ENCODE measurements at places on chromosomes 13 and 19.

DNA sequence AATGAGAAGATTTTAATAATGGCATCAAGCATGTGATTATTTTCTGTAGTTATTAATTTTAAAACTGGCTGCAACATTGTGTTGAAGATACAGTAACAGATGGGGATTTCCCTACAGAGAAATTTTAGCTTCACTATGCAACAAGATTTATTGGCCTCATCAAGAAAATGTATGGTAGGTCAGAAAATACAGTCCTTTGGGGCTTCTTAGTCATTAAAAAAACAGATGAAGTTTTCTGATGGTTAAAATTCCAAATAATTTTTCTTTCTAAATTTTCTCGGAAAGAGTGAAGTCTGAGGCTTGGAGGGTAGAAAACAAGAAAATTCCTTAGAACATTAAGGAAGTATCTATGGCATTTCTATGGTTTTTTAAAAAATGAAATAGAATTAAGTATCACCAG is 1790.8 kb upstream of the PCDH20 start:
- DNase-seq: no peak

DNA sequence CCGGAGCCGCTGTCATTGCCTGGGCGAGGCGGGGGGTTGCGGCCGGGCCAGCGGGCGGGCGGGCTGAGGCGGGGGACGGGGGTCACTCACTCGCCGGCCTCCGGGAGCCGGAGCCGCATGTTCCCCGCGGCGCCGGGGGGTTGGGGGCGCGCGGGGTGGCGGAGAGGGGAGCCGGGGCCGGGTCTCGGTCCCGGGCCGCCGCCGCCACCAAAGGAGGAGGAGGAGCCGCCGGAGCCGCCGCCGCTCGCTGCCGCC is 149 bp downstream of the MED26 start:
- DNase-seq: no peak

- DNase-seq: no peak
Observed at GRCh38 chr13:22944378-22944777, 236.4 kb upstream of the SGCG start.

DNA sequence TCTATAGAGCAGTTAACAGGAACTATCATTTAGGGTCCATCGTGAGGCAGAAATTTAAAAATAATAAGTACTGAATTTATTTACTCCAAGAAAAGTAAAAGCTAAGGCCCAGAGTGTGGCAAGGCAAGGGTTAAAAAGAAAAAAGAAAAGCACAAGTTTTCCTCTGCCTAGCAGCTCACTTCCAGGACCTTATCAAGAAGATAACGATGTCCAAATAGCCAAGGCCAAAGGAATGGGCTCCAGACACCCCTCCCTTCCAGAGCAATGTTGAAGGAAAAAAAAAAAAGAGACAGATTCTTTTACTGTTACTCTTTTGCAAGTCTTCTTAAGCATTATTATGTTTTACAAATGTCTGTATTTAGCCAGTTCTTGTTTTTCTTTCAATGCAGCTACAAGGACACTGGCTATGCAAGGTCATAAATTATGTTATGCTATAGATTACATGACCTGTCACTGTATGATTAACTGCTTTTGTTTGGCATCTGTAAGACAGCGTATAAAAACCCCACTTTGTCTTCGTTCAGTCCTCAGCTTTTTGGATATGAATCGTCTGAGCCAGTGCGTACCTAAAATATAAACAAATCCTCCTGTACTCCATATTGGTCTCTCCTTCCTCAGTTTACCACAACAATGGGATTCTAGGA is 2.9 kb upstream of the ZNF700 start:
- no peak for DNase-seq

DNA sequence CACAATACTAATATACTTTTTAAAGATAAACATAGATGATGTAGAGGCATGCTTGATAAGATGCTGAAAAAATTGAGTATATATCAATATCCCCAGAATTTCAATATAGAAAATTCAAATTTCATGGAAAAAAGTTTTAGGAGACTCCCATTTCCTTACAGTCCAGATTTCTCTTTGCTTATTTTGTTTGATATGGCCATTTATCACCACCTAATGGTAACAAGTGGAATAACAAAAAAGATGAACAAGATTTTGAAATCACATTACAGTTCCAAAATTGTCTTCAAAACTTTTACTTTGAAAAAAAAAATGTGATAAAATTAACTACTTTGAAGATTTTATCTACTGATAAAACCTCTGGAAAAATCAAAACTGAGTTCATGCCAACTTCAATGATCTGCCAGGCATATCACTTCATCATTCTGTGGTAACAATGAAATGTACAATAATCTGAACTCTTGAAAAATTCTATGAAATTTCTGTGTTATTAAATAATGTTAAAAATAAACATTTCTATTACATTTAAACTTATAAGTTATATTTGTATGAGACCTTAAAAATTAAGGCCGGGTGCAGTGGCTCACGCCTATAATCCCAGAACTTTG is 17.5 kb downstream of the MIPEP start:
- DNase-seq: no peak

DNA sequence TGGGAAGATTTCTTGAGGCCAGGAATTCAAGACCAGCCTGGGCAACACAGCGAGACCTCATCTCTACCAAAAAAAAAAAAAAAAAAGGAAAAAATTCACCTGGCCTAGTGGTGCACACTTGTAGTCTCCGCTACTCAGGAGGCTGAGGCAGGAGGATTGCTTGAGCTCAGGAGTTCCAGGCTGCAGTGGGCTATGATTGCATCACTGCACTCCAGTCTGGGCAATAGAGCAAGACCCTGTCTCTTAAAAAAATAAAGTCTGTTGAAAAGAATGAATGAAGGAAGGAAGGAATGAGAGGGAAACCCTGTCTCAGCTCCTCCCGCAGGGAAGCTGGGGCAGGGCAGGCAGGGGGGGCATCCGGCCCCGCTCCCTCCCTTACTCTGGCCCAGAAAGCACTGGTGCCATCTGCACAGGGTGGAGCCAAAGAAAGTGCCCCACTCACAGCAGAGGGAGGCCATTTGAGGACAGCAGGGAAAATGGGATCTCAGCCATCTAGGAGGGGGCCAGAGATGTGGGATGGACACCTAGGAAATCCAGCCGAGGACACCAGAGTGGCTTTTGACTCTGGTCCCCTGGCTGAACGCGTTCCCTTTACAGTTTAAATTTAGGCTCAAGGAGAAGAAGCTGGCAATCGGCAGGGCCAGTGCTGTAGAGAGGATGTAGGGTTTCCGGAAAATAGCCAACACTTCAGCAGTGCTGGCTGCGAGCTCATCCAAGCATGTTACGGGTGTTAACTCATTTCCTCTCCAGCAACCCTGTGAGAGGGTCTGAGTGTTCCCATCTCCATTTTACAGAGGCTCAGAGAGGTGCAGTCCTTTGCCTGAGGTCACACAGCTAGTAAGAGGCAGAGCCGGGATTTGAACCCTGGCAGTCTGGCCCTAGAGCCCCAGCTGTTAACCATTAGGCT is 3.6 kb upstream of the HPN start:
- no peak for DNase-seq

- DNase-seq: no peak
Observed at GRCh38 chr19:57655443-57655842, 13.3 kb upstream of the ZSCAN4 start.

DNA sequence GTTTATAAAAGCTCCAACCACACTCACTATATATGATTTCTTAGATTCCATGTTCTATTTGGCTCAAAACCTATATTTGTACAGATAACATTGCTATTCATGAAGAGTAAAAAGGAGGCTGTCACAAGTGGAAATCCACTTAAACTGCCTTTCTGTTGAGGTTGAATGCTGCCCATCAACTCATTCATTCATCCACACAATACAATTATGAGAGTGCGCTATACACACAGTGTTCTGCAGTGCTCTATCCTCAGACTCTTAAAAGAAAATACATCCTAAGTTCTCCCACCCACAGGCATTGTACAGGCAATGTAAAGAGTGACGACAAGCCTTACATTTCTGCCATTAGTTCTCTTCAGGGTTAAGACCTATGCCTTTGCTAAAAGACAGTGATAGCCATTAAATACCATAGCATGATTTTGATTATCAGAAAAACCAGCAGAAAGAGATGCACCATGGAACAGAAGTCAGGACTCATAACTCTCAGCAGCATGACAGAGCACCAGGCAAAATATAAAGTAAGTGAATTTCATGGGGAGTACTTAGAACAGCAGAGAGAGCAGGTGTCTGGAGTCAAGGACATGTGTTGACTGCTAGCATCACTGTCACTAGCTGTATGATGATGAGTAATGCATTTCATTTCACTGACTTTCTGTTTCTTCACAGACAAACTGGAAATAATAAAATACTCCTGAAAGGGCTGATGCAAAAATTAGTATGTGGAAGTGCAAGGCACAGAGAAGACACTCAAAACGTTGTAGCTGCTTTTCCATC is 218.0 kb downstream of the RBM26 start:
- DNase-seq: no peak

DNA sequence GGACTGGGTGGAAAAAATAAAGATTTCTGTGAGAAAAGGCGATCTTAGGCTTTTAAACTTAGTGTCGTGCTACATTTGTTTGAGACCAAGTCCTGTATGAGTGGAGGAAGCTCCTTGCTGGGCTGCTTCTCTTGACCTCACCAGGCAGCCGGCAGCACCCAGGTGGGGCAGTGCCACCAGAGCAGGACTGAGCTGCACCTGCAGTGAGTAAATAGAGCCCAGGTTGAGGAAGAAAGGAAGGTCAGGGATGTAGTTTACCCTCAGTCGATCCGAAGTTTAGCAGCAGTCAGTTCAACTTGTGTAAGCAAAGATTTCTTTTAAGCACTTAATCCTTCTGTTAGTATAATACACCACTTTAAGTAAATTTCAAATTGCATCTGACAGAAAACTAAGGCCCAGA is 13.6 kb downstream of the HNRNPM start:
- no peak for DNase-seq

GRCh38 chr19:3274942-3275582 is 50.6 kb downstream of the CELF5 start:
- no peak for DNase-seq

DNA sequence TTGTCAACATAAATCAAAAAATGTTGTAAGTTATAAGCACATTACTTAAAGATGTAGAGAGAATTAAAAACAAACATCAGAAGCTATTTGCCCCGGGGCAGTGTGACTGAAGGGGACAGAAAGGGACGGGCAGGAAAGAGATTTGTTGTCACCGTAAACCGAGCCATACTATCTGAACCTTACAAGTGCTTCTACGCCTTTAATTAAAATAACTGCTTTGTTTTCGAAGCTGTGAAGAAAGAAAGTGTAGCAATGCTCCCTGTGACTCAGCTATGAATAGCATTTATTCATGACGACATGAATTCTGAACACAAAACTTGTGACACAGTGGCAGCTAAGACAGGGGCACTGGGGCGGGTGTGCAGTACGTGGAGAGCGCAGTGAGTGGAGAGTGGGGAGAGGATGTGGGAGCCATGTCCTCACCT is 30.0 kb downstream of the ZNF787 start:
- DNase-seq: no peak

GRCh38 chr13:46556418-46556779 is 3.4 kb downstream of the LRCH1 start:
- no peak for DNase-seq

DNA sequence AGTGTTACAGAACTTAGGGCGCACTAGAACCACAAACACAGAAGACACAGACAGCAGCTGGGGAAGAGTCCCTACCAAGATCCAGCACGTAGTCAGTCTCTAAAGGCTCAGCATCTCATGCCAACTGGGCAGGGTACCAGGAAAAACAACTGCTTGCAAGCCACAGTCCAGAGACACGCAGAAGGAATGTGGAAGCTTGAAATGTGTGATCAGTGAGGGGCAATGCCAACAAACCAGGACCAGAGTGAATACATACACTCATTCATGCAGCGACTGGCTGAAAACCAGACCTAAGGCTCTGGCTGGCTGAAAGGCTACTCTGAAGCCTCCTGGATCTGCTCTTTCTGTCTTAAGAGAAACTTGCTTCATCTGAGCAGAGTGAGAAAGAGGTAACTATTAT is 1484.8 kb downstream of the EFNB2 start:
- DNase-seq: no peak

DNA sequence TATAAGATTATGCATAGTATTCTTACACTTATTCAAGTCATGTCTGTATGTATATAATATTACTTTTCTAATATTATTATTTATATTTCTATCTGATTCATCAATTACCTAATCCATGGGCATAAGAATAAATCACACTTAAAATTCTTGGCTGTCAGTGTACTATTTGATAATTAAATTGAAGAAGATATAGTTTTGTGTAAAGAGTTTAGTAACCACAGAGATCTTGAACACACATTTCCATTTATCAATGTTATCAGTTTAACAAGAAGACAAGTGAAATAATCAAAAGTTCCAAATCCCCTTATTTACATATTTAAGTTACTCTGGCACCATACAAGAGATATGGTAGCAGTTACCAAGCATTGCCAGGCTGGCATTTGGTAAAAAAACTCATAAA is 244.5 kb downstream of the OXGR1 start:
- DNase-seq: no peak

DNA sequence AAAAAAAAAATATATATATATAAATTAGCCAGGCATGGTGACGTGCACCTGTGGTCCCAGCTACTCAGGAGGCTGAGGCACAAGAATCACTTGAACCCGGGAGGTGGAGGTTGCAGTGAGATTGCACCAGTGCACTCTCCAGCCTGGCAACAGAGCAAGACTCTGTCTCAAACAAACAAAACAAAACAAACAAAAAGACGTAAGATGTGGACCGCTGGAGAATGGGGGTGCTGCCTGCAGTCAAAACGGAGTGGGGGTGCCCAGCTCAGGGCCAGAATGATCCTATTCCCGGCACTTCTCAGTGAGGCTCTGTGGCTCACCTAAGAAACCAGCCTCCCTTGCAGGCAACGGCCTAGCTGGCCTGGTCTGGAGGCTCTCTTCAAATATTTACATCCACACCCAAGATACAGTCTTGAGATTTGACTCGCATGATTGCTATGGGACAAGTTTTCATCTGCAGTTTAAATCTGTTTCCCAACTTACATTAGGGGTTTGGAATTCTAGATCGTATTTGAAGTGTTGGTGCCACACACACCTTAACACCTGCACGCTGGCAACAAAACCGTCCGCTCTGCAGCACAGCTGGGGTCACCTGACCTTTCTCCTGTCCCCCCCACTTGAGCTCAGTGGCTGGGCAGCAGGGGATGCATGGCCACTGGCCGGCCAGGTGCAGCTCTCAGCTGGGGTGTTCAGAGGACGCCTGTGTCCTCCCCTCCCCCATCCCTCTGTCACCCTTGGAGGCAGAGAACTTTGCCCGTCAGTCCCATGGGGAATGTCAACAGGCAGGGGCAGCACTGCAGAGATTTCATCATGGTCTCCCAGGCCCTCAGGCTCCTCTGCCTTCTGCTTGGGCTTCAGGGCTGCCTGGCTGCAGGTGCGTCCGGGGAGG is at the start of gene F7:
TSS of gene F7 (plus strand) at position 760 of the 889 bp plus-strand sequence. CDS start at position 811, 51 bp downstream.
- no peak for DNase-seq

GRCh38 chr19:44304659-44305193 is at the start of gene ZNF235:
Gene ZNF235 (minus strand): TSS chr19:44305025. CDS start chr19:44303404, 1,621 bp downstream.
- peak; percentile 66 for DNase-seq

Data from CD8-positive, alpha-beta memory T cell (primary cell).